ENCODE measurements at places on chromosomes 5 and 9. TPM values are rescaled to one million over a fixed set of nuclear protein-coding genes. Genes with fewer than 3 reads are reported as not detected.

GRCh38 chr9:37897665-37898064, 6.3 kb downstream of the SLC25A51 start:
- peak; percentile 55 for DNase-seq

GRCh38 chr5:143395638-143396352, 7.7 kb downstream of the NR3C1 start:
- no peak for DNase-seq

The CDH9 gene
- total RNA-seq = not detected

The IL13 gene
- not detected for total RNA-seq

GRCh38 chr5:143014017-143014651, 244.0 kb downstream of the ARHGAP26 start:
- no peak for DNase-seq

The SLC6A7 gene
- 0.03 TPM for total RNA-seq

GRCh38 chr5:22295832-22296231, 557.3 kb downstream of the CDH12 start:
- no peak for DNase-seq

GRCh38 chr5:1536322-1536845, 12.6 kb upstream of the LPCAT1 start:
- DNase-seq = peak; percentile 26

DNA sequence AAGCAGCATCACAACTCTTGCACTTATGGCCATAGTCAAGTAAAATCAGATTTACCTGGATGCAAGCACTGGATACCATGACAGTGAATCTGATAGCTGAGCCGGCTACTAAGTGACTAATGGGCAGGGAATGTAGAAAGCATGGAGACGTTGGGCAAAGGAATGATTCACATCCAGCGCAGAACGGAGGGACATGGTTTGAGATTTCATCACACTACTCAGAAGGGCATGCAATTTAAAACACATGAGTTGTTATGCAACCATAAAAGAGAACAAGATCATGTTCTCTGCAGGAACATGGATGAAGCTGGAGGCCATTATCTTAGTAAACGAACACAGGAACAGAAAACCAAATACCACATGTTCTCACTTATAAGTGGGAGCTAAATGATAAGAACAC, 169.1 kb upstream of the PIK3R1 start:
- DNase-seq = peak; percentile 96

GRCh38 chr5:164651546-164652275, 1146.3 kb downstream of the MAT2B start:
- no peak for DNase-seq

DNA sequence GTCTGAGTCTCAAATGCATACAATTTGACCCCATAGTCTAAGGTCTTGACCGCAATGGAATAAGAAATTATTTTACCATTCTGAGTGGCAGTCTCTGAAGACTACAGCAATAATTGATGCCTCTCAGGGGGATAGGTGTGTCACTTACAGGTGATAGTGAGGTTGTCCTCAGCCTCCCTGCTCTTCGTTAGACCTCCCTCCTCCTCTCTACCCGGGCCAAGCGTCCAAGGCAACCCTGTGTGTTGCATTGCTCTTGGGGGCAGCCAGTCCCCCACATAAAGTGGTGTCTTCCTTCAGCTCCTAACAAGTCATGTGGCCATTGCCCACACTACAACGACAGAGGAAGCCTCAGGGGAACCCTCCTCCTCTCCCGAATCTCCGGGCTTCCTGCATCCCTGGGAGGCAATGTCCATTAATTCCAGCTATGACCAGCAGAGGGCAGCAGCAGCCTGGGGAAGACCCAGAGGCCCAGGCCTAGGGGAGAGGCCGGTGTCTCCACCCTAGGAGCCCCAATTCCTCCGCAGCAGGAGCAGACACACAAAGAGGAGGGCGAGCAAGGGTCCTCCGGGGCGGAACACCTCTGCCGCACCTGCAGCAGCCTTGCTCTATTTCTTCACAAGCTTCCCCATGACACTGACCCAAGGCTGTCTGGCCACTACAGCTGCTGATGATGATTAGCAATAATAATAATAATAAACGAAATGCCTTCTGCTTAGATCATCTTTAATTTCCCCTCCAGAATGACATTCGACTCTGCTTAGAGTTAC, 134.8 kb downstream of the KCNIP1 start:
- DNase-seq = peak; percentile 24

GRCh38 chr9:114200721-114201300, 45.5 kb downstream of the COL27A1 start:
- no peak for DNase-seq

The PCDHAC1 gene
- total RNA-seq = not detected

DNA sequence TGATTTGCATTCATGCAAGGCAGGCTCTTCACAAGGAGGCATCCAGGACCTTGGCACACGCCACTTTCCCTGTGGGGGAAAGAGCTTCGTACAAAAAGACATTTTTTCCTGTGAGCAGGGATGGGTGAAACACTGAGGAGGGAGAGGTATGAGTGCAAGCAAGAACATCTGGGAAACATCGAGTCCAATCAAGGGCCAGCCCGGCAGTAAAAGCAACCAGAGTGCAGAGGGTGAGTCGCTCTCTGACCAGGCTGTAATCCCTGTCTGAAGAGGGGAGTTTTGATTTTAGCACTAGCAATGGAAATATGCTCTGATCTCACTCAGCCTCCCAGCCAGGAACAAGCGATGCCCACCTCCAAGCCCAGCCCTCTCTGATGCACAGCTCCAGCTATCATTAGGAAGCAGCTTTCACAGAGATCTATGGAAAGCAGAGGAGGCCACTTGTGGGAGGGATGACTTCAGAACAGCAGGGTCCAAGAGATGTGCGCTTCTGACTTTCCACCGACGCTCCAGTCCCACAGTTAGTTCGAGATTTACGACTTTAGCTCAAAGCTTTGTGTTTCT, 211.0 kb upstream of the ADAMTS16 start:
- DNase-seq = no peak

GRCh38 chr5:150181766-150182545, 7.9 kb upstream of the SLC6A7 start:
- DNase-seq = no peak

DNA sequence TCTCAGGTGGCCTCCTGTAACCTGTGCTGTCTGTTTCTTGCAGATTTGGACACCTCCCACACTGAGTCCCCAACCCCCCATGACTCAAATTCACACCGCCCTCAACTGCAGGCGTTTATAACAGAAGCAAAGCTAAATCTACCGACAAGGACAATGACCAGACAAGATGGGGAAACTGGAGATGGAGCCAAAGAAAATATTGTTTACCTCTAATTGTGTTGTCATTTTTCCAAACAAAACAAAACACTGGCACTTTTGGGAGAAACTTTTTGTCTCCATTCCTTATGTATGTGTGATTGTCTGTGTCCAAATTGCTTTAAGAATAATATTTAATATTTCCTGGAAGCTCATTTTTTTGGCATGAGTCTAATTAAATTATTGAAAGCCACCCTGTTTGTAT, 314.8 kb downstream of the ARHGEF28 start:
- no peak for DNase-seq

The CKS2 gene
- 380 TPM for total RNA-seq
